Left renal cortex interstitium (tissue), 4 donors: ENCODE measurements at places on chromosomes 11 and 22. TPM values are rescaled to one million over a fixed set of nuclear protein-coding genes. Genes with fewer than 3 reads are reported as not detected.

The UBQLNL gene
- 1.0 TPM for polyA plus RNA-seq

GRCh38 chr11:10575346-10576034 lies 7.0 kb upstream of the LYVE1 start:
- no peak for DNase-seq

DNA sequence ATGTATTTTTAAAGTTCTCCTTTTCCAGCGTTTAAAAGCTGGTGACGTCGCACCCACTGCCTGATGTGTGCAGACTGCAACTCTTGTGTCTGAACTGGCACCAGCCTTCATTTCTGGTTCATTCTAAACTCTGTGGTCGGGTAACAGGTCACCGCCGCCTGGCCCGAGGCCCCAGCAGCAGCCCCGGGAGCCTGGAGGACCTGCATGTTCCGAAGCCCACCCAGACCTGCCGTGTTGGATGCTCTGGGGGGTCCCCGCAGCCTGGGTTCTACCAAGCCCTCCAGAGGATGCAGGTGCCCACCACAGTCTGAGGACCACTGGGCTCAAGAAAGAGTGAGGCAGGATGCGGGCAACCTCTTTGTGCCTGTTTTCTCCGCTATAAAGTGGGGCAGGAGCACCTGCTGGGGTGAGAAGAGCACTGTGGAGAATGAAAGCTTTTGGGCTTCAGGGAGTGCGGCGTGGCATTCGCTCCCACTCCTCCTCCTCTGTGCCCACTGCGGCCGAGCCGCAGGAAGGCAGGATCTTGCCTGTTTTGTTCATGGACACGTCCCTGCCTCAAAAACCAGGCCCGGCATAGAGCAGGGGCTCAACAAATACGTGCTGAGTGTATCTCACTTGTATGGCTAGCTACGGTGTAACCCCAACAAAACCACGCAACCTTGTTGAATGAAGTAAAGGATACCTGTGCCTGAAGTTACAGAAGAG lies 40.1 kb downstream of the CERK start:
- no peak for DNase-seq

- DNase-seq, result no peak
Measured at GRCh38 chr11:4466871-4467442, 15.5 kb upstream of the OR52K1 start.
